ENCODE measurements at places on chromosomes 11 and 22.
A peak's percentile ranks its signal among the peaks of the same experiment; 100 is the strongest.

DNA sequence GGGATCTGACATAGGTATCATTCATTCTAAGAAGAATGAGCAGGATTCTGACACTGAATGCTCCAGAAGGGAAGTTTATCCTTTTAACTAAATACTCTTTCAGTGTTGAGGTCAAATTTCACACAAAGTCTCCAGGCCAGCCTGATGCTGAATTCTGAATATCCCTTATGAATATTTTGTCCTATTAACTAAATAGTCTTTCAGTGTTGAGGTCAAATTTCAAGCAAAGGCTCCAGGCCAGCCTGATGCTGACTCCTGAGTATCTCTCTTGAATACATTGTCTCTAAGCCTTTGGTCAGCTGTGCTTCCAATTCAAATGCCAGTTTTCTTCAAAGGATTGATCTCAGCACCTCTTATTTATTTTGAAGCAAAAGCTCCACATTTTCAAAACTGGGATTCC is 676.8 kb downstream of the NTM start:
- DNase-seq, result no peak

DNA sequence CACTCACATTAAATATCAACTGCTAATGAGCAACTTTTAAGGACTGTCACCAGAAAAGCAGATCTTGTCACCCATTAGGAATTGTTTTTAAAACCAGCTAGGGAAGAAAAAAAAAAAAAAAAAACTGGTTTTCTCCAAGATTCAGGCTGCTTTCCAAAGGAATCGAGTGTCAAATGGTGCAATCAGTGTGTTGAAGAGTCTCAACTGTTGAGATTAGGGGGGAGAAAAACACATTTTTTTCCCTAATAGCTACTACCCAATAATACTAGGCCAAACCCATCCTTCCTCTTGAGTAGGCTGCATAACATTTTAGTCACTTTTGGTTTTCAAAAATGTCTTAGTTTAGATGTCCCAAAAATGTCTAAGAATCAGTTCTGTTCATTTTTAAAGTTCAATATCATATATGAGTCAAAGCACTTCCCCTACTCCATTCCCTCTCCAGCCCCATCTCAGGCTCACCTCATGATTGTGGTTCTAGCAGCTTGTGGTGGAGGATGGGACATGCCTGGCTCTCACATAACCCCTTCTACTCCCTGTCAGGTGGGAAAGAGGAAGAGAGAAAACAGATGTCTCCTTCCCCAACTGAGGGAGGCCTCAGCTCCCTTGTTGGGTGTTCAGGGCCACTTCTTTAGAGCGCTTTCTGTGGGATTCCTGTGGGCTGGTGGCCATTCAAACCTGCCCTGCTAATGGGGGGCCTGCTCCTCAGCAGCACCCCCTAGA is 193.6 kb downstream of the CWF19L2 start:
- no peak for DNase-seq

DNA sequence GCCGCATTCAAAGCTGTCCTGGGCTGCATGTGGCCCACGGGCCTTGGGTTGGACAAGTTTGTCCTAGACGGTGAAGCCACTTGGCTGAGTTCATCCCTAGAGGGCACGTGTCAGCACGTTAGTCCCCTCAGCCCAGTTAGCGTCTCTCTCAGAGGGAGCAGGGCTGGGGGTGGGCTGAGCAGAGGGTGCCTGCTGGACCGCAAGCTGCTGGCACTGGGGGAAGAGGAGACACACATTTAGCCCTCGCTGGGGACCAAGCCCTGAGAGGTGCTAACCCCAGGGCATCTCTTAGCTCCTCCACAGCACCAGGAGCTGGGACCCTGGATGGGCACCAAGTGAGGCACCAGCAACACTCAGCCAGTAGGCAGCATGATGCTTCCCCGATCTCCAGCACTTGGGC is 107.0 kb downstream of the SHANK2 start:
- DNase-seq, result no peak

DNA sequence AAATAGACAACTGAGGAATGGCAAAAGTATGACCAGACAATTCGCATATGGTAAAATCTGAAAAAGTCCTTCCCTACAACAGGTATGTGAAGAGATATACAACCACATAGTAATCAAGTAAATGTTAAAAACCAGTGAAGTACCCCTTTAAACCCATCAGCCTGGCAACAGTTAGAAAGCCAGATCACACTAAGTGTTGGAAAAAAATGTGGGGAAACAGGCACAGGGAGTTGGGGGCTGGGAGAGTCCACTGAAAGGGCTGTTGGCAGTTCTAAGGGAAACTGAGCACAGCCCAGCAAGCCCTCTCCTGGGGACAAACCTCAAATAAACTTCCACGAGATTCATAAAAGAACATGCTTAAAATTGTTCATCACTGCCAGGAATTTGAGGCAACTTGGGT is 242.1 kb downstream of the BUD13 start:
- DNase-seq, result no peak

DNA sequence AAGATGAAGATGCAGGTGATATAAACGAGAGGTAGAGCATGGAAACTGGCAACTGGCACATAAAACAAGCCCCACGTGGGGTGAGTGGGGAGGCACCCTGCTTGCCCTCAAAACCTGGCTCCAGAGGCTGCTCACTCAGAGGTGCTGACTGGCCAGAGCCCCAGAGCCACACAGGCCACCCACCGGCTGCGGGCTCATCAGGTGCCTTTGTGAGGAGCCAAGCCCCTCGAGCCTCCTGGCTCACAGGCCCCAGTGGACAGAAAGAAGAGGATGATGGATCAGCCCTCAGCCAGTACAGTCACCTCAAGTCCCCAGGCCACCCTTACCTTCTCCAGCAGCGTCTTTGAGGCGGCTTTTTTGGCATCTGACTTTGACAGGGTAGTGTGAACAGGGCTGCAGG is 6.2 kb downstream of the CHID1 start:
- DNase-seq, result no peak

GRCh38 chr11:122690384-122690783 is 34.9 kb downstream of the UBASH3B start:
- no peak for DNase-seq

DNA sequence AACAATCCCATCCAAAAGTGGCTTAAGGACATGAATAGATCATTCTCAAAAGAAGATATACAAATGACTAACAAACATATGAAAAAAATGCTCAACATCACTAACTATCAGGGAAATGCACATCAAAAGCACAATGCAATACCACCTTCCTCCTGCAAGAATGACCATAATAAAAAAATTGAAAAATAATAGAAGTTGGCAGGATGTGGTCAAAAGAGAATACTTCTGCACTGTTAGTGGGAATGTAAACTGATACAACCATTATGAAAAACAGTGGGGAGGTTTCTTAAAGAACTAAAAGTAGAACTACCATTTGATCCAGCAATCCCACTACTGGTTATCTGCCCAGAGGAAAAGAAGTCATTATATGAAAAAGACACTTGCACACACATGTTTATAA is 77.7 kb upstream of the SC5D start:
- DNase-seq, result no peak

DNA sequence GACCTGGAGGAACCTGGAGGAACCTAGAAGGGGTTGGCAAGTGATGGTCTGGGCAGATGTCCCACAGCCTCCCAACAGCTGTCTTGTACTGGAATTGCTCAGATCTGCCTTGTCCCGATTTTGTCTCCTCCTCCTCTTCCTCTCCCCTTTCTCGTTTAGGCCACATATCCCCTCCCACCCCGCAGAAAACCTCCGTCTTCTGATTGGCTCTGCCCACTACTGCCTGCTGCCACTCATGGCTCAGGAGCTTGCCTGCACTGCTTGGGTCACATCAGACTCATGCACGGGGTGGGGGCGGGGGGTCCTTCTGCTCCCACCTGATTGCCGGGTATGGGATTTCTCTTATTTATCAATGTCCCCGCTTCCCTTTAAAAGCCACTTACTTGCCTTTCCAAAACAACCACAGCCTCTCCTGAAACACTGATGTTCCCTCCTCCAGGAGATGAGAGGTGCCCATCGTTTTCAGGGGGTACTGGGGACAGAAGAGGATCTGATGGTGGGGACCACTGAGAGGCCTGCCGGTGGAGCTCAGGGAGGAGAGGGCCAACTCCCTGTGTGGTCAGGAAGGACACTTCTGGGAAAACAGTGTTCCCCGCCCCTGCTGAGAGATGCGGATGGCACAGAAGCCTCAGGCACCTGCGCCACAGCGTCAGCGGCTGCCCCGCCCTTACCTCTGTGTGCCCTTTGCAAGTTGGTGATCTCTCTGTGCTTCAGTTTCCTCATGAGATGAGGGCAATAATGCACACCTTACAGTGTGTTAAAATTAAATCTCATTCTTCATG is 14.7 kb downstream of the TOM1 start:
- DNase-seq, result no peak

DNA sequence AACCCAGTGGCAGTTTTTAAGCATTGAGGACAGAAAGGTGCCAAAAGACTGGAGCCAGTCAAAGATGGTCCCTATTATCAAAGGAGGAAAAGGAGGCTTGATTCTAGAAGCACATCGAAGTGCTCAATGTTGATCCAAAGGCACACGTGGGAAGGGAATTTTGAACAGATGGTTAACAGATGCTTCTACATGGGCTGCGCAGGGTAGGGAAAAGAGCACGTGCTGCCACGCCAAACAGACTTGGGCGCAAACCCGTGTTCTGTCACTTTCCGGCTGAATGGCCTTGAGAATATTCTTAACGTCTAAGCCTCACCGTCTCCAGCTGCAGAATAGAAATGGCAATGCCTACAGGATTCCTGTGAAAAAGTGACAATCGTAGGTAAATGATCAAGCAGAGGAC is 217.9 kb upstream of the MTNR1B start:
- no peak for DNase-seq

- no peak for DNase-seq
Measured at GRCh38 chr22:43497956-43498855, 86.4 kb downstream of the MPPED1 start.

DNA sequence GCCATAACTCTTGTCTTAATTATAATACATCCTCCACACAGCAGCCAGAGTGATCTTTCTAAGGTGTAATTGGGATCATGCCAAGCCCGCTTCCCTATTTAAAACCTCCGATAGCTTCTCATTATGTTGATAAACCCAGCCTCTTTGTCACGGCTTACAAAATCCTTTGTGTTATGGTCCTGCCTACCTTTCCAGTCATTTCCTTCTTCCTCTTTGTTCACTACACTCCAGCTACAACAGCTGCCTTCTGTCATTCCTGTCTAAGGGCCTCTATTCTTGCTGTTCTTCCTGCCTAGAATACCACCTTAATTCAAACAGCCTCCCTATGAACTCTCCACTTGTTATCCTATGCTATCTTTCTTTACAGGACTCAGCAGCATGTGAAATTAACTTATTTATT is 70.6 kb upstream of the CAPRIN1 start:
- peak; percentile 70 for DNase-seq

DNA sequence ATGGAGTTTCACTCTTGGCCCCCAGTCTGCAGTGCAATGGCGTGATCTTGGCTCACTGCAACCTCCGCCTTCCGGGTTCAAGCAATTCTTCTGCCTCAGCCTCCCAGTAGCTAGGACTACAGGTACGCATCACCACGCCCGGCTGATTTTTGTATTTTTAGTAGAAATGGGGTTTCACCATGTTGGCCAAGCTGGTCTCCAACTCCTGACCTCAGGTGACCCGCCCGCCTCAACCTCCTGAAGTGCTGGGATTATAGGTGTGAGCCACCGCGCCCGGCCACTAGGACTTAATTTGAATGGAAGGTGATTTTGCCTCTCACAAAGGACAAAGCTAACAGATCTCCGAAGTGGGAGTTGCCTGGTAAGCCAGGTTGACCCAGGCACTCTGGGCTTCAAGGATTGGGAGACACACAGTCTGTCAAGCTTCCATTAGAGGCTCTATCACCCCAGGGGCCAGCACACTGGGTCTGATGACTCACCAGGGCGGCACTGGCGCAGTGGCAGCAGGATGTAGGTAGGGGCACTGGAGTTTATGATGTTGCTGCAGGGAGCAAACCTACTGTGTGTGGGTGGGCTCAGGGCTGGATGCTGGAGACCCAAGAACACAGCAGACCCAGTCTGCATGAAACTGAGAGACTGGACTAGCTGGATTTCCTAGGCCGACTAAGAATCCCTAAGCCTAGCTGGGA is 17.8 kb upstream of the KCTD14 start:
- DNase-seq, result no peak

DNA sequence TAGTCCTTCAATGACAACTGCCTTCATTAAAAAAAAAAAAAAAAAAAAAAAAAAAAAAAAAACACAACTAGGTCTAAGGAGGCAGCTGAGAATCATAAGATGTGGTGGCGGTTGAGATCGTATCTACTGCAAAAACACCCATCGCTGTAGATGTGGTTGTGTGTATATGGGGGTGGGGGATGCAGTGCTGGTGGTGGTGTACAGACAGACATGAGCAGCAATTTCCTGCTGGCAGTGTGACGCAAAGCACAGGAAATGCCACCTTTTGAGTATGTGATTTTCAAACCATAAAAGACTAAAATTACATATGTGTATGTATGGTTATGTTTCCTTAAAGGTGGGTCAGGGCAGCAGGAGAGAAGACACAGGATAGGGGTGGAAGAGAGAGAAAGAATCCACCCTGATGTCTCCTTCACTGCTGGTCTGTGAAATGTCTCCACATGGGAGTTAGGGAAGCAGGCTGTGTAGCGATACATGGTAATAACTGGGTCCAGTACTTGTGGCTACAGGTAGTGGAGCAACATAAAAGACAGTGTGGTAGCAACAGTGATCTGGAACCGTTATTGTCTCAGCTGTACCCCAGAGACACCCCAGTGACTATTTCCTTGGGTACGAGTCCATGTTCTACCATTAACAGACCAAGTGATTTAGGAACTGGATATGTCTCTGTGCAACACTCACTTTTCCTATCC is 57.9 kb downstream of the SYTL2 start:
- no peak for DNase-seq

- no peak for DNase-seq
Measured at GRCh38 chr22:47408409-47408808, 646.0 kb downstream of the TBC1D22A start.

DNA sequence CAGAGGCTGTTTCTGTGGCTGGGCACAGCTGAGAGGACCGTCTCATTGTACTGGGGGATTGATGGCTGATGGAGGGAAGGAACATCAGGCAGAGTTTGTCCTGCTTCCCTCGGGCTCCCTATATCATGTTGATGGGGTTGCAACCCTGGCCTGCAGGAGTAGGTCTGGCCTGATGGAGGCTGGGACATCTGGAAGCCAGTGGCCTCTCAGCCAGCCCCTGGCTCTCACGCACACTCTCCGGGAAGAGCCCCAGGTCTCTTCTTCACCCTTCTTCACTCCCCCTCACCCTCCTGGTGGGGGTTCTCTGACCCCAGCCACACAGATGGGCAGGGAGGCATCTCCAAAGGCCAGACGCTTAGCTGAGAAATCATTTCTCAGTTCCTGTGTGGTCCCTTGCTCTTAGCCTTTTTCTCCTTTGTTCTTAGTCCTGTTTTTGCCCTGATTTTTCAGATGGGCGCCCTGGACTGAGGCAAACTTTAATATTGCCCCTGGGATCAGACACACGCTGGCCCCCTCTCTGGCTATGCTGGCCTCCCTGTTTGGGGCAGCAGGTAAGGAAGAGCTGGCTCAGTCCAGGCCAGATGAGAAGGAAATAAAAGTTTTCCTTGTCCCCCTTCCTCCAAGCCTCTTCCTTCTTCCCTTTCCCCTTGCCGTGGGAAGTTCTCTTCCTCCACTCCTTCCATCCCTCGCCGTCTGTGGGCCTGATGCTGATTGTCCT is 13.9 kb upstream of the ANO1 start:
- no peak for DNase-seq

Measured in NCI-H1092 treated with DMSO at 0.1 percent for 48 hours (cell line).